NCI-H82 (cell line): ENCODE measurements at places on chromosomes 11 and 22.

DNA sequence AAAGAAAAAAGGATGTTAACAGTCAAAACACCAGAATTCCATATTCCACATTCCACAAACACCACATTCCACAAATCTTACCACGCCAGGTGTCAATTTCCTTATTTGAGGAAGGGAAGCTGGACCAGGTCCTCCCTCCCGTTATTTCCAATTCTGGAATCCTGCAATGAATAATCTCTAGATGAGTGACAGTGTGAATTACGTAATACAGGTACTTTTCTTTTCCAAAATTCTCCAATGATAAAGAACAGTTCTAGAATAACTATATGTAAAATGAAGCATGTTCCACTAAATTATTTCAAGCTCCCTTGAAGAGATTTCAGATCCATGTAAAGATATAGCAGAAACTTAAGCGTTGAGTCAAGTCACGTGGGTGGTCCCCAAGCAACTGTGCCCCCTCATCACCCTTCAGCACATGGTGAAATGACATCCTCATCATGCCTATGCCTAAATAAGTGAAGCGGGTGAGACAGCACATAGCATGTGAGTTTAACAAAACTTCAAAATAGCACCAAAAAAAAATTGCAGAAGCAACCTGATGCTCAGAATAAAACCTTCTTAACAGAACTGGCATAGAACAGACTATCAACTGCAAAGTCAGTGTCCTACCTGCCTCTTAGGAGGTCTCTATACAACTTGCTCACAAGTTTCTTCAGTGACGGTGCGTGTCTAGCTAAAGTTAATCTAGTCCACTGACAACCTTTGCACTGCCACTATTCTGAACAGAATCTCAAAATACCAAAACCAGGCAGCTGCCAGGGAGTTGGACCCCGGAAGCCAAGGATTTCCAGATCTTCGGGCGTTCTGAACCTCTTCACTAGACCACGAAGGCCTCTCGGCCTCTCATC lies 876 bp downstream of the NFRKB start:
- DNase-seq: peak; percentile 47

- no peak for DNase-seq
Observed at GRCh38 chr22:49228431-49229037, 599.1 kb downstream of the BRD1 start.

DNA sequence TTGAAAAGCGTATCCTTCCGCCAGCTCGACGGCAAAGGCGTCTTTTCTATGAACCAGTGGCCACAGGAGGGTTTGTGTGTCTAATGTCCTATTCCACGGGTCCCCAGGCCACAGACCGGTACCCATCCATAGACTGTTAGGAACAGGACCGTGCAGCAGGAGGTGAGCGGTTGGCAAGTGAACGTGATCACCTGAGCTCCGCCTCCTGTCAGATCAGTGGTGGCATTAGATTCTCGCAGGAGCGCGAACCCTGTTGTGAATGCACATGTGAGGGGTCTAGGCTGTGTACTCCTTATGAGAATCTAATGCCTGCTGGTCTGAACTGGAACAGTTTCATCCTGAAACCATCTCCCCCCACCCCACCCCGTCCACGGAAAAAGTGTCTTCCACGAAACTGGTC lies 62.7 kb upstream of the KCNQ1OT1 start:
- DNase-seq: no peak

- DNase-seq: no peak
Observed at GRCh38 chr11:31492320-31492913, 17.0 kb downstream of the IMMP1L start.

DNA sequence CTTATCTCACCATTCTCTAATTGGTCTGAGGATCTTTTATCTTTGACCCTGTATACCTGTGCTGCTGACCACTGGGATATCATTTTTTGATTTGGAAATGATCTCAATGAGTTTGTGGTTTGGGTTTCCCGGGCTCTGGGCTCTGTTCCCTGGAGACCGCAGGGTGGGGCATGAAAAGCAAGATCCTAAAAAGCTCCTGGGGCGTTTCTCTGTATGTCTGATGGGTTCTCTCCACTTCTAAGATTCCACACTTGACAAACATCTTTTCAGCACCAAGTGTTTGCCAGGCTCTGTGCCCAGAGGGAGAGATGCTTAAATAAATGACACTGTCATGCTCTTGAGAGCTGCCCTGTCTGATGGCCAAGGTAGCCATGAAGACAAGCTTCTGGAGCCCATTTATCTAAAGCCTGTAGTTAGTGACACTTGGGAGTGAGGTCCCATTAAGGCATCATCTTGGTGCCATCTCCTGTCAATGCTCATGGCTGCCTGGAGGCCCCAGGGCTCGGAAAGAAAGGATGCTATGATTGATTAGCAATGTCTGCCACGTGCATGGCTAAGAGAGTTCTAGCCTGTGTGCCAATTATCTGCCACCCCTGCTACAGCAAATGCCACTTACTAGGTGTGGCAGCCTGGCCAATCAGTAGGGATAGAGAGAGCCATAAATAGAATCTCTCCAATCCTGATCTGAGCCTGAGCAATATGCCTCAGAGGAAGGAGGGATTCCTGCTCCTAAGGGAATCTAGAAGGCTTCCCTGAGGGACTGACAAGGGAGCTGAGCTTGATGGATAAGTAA lies 531.6 kb downstream of the MN1 start:
- no peak for DNase-seq

- DNase-seq: no peak
Observed at GRCh38 chr11:118132385-118133151, 20.1 kb downstream of the SCN4B start.

GRCh38 chr11:28666632-28667031 lies 558.4 kb downstream of the METTL15 start:
- DNase-seq: no peak

DNA sequence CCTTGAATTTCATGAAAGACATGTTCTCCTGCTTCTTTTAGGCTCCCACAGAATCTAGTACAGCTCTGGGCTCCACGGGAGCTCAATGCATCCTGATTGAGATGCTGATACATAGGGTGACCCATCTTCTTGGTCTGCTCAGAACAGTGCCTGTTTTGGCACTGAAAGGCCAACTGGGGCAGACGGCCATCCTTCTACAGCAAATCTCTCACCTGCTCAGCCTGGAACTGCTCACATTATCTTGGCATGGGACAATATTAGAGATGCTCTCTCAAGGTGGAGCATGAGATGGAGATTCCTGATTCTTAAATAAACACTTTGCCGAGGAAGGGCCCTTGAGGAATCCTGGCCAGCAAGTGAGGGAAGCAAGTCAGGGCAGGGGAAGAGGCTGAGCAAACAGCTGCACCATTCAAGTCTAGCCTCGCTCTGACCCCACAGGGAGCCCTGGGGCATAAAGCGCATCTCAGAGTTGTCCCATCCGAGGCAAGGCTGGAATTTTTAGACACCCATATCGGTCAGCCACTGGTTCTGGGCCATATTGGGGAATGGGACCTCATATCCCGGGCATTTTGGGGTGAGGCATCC lies 58.4 kb upstream of the CSNK2A3 start:
- DNase-seq: no peak

DNA sequence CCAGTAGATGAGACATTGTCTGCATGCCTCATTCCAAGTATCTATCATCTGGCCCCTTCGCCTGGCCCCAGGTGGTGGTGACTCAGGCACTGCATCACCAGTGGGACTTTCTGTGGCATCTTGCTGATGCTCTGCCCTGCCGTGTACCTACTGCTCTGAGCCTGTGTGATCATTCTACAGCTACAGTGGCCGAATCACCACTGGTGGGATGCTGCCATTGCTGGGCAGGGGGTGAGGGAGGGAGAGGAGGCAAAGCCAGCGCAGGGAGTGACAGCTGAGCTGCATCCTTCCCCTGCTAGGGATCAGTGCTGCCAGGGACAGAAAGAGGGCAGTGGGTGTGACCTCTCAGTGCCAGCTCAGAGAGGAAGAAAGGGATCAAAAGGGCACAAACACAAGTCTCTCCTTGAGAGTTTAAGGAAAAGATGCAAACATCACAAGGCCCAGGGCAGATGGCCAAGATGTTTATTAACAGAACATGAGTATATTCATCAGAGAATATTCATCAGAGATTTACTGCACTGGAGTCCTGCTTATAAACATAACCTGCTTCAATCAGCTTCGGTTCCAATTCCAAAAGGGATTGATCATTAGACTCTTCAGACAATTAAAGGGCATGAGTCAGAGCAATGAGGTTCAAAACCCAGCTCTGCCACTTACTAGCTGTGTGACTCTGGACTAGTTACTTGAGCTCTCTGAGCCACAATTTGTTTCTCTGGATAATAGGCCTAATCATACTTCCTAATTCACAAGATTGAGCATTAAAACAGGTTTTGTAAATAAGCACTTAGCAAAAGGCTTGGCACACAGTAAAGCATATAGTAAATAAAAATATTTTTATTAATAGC lies 109.8 kb downstream of the NAT10 start:
- no peak for DNase-seq

DNA sequence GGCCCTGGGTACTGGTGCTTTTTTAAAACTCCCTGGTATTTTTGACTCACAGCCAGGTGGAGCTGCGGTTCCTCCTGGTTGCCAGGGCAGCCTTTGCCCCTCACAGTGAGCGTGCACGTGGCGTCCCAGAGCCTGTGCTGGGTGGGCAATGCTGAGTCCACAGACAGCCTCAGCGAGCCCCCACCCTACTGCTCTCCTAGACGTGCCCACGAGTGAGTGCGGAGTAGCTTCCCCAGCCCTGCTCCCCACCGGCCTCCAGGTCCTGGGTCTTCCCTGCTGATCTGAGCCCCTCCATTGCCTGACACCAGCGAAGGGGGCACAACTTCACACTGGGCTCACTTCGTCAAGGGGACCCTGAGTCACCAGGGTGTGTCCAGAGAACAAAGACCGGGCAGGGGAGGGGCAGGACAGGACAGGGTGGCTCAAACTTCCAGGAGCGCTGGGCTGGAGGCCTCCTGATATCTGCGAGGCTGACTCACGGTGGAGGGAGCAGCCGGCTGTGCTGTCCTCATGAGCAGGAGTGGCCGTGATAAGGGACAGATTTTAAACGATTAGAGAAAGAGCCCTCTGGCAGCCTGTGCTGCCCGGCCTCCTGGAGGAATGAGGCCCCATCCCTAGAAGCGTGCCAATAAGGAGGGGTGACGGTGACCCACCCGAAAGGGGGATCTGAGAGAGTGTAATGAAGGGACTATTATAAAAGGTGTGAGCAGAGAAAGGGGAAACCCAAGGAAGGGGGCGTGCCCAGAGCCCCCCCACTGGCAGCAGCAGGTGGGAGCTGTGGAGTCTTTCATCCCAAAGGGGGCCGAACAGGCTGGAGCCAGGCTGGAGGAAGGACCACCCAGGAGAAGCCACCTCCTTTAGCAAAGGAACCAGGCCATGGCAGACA lies 129.3 kb upstream of the FGF3 start:
- DNase-seq: no peak

DNA sequence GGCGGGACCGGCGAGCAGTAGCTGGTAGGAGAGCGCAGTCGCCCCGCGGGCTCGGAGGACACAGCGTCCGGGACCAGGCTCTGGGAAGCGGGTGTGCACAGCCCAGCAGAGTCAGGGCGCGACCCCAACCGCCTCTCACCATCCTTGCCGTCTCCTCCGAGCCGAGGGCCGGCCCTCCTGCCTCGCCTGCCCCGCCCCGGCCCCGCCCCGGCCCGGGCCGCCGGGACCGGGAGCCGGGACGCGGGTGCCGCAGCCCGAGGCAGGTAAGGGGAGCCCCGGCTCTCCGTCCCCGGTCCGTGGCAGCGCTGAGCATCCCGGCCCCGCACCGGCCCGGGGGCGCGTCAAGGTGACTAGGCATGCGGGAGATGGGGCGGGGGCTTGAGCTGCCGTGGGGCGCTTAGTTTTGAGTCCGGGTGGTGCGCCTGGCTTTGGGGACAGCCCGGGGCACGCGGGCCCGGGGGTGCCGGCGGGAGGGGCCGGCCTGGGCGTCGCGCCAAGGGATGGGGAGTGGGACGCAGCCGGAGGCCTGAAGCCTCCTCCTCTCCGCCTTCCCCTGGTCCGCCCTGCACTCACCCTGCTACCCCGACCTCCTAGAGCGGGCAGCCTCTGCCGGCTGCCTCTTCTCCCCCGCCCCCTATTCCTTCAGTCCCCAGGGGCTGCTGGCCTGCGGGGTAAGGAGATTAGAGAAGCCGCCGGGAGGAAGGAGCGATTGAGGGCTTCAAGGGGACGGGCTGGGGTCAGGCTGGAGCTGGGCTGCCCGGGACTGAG lies at the start of gene ABCG4:
ABCG4 (plus strand) TSS at position 35 of the 768 bp plus-strand sequence. CDS start 914 bp downstream, outside the sequence.
- peak; percentile 91 for DNase-seq

DNA sequence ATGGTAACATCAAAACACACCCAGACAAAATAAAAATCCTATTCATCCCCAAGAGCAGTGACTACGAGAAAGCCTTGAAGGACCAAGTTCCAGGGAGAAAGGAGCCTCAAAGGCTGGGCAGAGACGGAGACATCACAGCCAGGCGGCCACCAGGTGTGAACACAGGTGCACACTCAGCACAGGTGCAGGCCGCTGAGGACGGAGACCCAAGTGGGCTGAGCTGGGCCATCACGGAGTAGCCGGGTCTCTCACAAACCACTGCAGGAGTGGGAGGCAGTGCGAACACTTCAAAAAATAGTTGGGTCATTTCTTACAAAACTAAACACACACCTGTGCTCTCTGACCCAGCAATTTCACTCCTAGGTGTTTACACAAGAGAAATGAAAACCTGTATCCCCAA lies 72.6 kb downstream of the PHF21B start:
- no peak for DNase-seq

GRCh38 chr11:66580803-66581202 lies 12.1 kb downstream of the CCDC87 start:
- DNase-seq: no peak

DNA sequence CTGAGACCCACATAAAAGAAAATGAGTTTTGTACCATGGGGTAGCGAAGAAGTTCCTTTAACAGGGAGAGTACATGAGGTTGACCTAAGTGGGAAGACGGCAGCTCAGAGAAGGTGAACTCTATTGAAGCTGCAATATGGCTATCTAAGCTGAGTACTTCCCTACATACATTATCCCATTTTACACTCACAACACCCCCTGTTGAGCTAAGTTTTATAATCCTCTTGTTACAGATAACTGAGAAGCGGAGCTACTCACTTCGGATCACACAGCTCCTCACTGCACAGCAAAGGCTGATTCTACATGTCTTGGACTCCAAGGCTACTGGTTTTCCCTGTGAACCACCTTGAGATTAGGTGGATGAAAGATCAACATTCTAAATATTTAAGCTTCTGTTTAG lies 8.2 kb upstream of the PIWIL4 start:
- peak; percentile 25 for DNase-seq

DNA sequence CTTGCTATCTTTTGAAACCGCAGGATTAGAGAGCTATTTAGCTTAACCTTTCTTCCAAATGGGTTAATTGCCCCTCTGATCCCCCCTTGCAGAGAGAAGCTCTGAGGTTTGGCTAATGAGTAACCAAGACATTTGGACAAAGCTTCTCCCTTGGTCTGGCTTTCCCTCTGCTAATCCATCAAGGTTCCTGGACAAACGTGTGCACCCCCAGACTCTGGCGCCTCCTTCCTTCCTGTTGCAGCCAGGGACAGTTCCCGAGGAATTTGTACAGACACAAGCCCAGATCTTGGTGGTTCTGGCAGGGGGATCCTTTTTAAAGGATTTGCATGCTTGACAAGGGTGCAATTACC lies 1.6 kb downstream of the KIAA1671 start:
- DNase-seq: no peak

GRCh38 chr22:24442352-24442744 lies 14.9 kb downstream of the ADORA2A start:
- DNase-seq: no peak

- DNase-seq: no peak
Observed at GRCh38 chr11:103906291-103906867, 130.1 kb upstream of the DDI1 start.

GRCh38 chr22:29917052-29917902 lies 34.3 kb downstream of the MTMR3 start:
- DNase-seq: no peak
